ENCODE measurements at places on chromosomes 16 and 17.

- DNase-seq = no peak
Measured at GRCh38 chr16:82782715-82783251, 156.0 kb downstream of the CDH13 start.

DNA sequence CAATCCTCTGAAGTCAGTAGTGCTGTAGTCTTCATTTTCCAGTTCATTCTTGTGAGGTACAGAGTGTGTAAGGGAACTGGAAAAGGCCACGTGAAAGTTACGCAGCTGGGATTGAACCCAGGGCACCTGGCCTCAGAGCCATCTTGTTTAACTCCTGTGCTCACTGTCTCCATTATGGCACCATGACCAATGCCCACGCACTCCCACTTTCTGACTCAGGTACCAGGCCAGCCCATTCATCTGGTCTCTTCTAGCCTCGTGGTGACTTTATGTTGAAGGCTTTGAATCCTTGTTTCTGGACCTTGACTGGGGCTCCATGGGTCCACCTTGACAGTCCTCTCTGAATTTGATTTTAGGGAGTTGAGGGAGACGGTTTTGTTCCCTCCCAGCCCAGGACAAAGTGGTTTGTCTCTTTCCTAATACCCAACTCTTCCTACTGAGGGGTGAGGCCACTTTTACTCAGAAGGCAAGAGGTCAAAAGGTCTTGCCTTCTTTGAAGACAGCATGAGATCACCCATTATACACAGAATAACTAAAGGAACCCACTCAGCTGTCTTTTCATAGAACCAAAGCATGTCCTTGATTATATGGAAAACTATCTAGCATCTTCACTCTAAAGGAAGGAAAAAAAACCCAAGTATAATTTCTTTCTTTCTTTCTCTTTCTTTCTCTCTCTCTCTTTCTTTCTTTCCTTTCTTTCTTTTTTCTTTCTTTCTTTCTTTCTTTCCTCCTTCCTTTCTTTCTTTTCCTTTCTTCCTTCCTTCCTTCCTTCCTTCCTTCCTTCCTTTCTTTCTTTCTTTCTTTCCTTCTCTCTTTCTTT, 50.0 kb downstream of the OTOA start:
- no peak for DNase-seq

- DNase-seq = peak; percentile 25
Measured at GRCh38 chr17:5931616-5932015, 138.6 kb upstream of the WSCD1 start.

DNA sequence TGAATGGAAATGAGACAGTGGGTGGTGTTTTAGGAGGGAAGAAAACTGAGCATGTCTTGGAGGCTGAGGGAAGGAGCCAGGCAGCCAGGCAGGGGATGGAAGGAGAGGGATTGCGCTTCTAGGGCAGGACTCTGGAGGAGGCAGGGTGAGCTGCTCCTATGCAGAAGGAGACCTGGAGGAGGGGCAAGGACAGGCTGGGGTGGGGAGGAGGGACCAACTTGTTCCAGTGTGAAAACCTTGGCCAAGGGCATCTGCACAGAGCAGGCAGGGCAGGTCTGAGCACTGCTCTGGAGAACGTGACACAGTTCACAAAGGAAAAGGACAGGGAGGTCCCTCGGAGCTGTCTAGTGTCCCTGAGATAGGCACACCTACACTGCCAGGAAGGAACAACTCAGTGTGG, 5.5 kb downstream of the GALK1 start:
- DNase-seq = no peak

GRCh38 chr16:2711370-2712062, 8.5 kb downstream of the PRSS27 start:
- no peak for DNase-seq

GRCh38 chr17:15134363-15134762, 130.8 kb downstream of the PMP22 start:
- no peak for DNase-seq

DNA sequence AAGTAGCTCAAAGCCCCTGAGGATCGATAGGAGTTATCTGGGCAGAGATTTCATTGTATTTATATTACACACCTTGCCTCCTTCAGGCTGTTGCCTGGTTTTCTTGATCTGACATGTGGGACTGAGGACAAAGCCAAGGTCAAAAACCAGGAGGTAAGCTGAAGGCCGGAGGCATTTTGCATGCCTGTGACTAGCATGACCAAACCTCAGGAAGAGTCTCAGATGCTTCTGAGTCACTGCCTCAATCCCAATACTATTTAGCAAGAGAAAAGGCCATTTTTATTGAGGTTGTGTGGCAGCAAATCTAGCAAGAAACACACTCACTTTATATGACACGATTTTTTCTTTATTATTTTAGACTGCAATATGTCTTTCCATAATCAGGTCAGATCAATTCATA, 968.1 kb downstream of the CDH11 start:
- DNase-seq = no peak

DNA sequence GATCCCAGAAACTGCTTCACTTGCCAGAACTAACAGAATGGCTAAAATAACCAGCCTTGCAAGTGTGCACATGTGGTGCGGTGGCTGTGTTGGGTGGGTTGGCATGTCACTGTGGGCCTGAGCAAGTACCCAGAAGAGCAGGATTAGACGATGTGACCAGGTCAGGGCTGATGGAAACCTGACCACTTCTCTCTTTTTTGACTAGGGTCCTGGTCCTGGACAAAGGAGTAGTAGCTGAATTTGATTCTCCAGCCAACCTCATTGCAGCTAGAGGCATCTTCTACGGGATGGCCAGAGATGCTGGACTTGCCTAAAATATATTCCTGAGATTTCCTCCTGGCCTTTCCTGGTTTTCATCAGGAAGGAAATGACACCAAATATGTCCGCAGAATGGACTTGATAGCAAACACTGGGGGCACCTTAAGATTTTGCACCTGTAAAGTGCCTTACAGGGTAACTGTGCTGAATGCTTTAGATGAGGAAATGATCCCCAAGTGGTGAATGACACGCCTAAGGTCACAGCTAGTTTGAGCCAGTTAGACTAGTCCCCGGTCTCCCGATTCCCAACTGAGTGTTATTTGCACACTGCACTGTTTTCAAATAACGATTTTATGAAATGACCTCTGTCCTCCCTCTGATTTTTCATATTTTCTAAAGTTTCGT, 16.7 kb downstream of the ANKRD40 start:
- DNase-seq = no peak

Measured in NCI-H446 treated with DMSO at 0.1 percent for 48 hours (cell line).